ENCODE measurements at places on chromosomes 6 and 20. TPM values are rescaled to one million over a fixed set of nuclear protein-coding genes. Genes with fewer than 3 reads are reported as not detected.

- H3K36me3 ChIP-seq, result no peaks in the 10 kb centered on the region
- no peak overlapping the region for H3K27ac ChIP-seq
- H3K4me1 ChIP-seq, result no peaks in the 10 kb centered on the region
- no peak for DNase-seq
- H3K4me3 ChIP-seq, result no peak overlapping the region
Observed at GRCh38 chr20:53683506-53683905, 89.9 kb upstream of the ZNF217 start.

DNA sequence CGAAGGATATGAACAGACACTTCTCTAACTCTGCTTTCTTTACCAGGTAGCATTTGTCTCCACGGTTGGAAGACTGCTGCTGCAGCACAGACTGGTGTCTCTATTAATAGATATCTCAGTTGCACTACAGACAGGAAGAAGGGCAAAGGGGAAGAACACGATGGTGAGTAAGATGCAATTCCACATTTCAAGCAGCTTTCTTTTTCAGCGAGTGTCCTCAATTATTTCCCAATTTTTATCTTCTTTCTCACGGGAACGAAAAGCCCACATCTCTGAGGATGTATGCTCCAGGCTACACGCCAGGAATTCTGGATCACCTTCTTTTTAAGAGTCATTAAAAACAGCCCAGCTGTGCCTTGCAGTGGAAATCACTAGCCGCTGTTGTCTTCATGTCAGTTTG, 311.6 kb upstream of the ECI2 start:
- no peak for DNase-seq
- H3K27ac ChIP-seq, result no peak overlapping the region
- no peaks in the 10 kb centered on the region for H3K4me1 ChIP-seq
- H3K27me3 ChIP-seq, result no peaks in the 10 kb centered on the region
- H3K4me3 ChIP-seq, result no peak overlapping the region

The MYBL2 gene
- 1.7 TPM for total RNA-seq

GRCh38 chr6:80183019-80183795, 76.7 kb downstream of the BCKDHB start:
- H3K27me3 ChIP-seq, result no peaks in the 10 kb centered on the region
- no peaks in the 10 kb centered on the region for H3K36me3 ChIP-seq
- H3K4me3 ChIP-seq, result no peak overlapping the region

The TP53TG5 gene
- total RNA-seq, result not detected

Data from suprapubic skin (tissue), 4 donors.